Left cardiac atrium (tissue), 4 donors: ENCODE measurements at places on chromosomes 5 and 9.

DNA sequence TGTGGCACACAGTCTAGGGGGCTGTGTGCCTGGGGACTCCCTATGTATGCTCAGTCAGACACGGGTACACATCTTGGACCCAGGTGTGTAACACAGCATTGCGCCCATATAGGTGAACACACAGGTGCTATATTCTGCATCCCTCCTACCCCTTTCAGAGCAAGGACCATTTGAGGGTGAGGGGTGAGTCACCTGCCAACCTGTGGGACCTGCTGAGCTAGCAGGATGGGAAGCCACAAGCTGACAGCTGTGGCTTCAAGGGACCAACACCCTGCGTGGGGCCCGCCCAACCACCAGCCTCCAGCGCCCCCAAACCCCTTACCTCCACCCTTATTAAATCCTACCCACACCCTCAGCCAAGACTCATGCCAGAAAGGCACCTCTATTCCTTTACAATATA lies 14.6 kb upstream of the AQP7 start:
- no peak for DNase-seq

GRCh38 chr5:86232246-86232645 lies 385.5 kb upstream of the COX7C start:
- no peak for DNase-seq

- DNase-seq: peak; percentile 64
Measured at GRCh38 chr9:128902351-128903078, 18.3 kb upstream of the PHYHD1 start.

DNA sequence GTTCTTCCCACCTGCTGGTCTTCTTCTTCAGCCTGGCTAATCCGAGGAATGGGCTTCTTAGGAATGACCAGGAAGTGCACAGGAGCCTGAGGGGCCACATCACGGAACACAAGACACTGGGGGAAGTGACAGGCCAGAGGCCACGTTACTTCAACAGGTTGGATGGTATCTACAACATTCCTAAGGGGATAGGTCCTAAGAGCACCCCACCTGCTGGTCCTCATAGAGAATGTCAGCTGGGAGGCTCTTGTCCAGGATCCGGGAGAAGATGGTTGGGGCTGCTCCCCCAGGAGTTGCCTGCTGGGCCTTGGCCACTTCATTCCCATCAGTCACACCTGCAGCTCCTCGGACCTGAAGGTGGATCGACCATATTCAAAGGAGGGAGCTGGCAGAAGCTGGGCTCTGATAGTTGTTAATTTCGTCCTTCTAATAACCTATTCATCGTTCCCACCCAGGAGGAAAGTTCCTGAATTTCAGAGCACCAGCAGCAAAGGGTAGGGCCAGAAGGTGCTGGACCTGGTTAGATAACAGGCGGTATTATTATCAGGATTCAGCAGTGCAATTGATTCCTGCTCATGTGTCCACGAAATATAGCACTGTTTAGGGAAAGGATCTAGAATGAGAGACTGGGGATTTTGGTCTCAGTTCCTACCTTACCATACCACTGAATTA lies 1.3 kb downstream of the HINT2 start:
- DNase-seq: no peak

GRCh38 chr9:125761676-125762450 lies 14.7 kb downstream of the PBX3 start:
- no peak for DNase-seq

DNA sequence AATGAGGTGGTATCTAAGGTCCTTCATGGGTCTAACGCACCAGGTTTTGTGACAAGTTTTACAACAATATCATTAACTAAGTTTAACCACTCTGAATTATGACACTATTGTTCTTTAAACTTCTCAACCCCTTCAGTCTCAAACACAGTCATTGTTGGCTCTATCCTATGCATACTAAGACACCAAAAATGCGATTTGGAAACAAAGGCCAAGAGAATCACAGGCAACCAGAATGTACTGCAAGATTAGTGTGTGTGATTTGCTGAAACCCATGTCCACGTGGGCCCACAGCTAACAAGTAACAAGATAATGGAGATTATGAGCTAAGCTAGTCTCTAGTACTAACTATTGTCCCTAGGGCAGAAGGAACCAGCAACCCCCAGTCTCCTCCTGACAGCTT lies 142.2 kb upstream of the RANBP3L start:
- no peak for DNase-seq

- no peak for DNase-seq
Measured at GRCh38 chr9:113708821-113709713, 167.0 kb upstream of the ZNF618 start.
